ENCODE measurements at places on chromosomes 3 and 15.

DNA sequence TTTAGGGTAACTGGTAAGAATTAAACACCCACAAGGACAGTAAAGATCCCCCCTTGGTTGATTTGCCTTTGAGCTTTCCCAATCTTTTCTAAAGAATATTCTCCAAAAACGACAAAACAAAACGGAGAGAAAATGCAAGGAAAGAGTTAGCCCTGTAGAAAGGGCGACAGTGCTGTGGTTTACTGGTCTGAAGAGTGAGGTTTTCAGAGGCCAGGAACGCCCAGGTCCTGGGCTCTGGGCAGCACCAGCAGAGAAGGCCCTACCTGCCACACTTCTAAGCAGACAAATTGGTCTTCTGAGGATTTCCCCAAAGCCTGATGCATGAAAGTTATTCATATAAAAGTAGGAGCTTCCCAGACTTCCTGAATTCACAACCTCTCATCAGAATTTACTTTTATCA is 119.3 kb downstream of the KCNMB2 start:
- DNase-seq, result no peak

GRCh38 chr3:24191801-24192403 is 246.8 kb downstream of the NR1D2 start:
- DNase-seq, result no peak

GRCh38 chr15:60932051-60932915 is 296.8 kb downstream of the RORA start:
- DNase-seq, result no peak

- no peak for DNase-seq
These were observed 105.7 kb downstream of the MBNL1 start for GRCh38 chr3:152374262-152374990.

DNA sequence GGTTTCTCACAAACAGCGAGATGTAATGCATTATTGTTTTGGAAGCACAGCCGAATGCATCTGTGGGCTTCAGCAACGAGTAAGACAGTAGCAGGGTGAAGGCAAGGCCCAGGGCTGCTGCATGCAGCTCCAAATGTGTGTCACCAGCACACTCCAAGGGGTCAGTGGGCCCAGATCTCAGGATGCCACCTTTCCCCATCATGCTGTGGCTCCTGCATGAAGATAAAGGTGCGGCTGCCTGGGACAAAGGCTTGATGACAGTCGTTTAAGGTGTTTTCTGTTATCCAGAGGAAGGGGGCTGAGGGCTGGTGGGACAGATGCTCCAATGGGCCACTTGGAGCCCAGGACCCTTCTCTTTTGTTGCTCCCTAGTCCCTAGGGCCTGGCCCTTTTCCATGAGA is 13.2 kb downstream of the C3orf22 start:
- DNase-seq, result no peak

- DNase-seq, result peak; percentile 13
These were observed 243.8 kb upstream of the TTC14 start for GRCh38 chr3:180358179-180358578.

DNA sequence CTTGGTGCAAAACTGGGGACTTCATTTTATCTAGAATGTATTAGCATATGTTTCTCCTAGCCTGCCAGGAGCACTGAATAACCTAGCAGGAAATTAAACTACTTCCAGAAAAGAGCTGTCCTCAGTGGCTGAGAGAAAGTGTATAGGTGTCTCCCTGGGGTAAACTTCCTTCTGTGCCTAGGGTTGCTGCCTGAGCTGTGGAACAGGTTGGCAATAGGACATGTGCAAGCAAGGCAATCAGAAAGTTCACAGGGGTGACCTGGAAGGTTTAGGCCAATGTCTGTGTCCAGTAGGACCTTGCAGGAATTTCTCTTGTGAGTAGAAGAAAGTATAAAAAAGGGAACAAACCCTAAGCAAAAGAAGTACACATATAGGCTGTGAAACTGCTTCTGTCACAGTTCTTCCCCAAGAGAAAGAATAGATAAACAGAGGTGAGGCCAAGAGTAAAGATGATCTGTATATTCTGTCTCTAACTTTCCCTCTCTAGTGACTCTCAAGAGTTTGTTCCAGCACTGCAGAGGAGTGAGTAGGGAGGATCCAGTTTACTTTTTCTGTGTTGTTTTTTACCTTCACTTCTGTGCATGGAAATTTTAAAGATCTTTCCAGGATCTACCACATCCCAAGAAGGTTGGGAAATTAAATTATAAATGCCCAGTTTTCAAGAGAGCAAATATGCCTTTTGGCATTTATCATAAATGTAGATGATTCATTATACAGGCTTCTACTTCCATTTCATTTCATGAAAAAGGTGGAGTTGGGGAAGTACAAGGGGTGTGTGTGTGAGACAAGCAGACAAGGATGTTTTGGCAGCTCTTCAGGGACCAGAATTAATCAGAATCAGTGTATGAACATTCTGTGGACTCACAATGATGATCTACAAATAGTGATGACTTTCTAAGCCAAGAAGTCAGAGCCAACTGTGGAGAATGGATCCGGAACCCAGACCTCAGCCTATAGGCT is 155.2 kb downstream of the RBPMS2 start:
- DNase-seq, result peak; percentile 72

DNA sequence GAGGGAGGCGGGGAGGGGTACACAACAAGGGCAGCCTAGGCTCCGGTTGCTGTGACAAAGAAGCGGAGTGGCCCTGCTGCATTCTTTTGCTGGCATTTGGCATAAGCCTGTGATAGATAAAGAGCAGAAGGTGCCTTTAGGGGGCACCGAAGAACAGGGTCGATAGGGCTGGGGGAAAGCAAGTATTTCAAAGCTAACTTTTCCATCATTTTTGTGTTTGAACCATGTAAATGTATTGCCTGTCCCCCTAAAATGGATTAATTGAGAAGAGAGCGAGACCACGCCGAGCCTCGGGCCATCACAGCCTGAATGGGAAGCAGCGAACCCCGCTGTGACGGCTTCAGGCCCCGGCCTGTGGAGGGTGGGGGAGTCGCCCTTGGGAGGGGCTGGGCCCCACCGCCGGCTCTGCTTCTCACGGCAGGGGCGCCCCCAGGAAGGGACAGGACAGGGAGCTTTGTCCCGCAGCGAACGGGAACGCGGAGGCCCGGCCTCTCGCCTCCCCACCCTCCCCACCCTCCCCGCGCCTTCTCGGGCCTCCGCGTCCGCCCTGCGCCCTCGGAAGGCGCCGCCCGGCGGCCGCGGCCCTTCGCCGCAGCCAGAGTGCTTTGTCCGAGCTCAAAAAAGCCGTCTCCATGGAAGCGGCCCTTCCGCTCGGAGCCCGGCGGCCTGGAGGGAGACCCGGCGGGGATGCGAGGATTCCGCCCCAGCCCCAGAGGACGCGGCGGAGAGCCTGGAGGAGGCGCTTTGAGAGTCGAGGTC is 32.4 kb upstream of the ALDH1L1 start:
- no peak for DNase-seq

DNA sequence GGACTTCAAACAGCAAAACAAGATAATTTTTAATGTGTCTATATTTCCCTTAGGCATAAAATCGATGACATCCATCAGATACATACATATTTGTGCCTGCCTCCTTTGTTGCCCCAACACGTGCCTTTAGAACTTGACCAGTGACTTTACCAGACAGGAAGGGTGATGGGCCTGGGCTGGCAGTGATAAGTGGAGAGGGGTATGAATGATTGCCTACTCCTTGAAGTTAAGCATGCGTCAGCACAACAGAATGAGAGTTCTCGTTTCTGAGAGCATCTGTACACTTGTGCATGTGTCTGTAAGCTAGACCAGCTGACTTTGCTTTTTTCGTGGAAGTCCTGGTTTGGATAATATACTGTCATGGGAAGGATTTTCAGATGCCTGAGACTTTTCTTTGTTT is 54.9 kb upstream of the COL6A6 start:
- no peak for DNase-seq

- DNase-seq, result peak; percentile 79
These were observed 79.4 kb downstream of the GTPBP8 start for GRCh38 chr3:113070072-113070640.

DNA sequence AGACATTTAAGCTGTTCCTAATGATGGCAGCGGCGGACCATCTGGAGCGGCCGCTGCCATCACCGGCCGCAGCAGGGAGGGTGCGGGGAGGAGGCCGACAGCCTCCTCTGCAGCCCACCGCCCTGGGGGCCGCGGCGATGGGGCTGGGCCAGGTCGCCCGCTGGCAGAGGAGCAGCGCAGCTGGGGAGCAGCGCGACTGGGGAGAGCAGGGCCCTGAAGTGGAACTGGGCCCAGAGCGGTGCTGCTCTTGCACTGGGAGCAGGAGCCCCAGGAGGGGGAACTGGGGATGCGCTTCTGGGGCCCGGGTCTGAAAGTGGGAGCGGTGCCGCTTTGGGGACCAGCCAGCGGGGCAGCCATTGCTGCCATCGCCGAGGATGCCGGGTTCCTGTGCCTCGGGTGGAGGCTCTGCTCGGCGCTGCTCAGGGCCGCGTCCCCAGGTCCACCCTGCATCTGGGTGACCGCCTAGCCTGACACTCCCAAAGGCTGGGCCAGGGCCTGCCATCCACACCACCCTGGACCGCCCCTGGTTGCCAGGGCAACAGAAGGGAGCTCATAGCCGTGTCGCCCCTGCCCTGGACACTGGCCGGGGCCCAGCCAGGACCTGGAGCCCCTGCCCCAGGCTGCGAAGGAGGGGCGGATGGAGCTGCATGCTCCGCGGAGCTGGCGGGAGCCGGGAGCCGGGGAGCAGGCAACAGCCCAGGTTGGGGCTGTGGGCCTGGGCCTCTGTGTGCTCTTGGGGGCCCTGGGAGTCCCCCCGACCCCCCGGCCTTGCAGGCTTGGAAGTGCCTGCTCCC is 15.5 kb upstream of the PLA2G4E start:
- DNase-seq, result no peak

- DNase-seq, result peak; percentile 100
These were observed at the start of gene ZBTB11 for GRCh38 chr3:101676765-101677435. Gene ZBTB11, minus strand, starts transcription at chr3:101677132. Its CDS starts 218 bp downstream, at chr3:101676914.

- DNase-seq, result no peak
These were observed 33.9 kb downstream of the FEM1B start for GRCh38 chr15:68311464-68311835.

DNA sequence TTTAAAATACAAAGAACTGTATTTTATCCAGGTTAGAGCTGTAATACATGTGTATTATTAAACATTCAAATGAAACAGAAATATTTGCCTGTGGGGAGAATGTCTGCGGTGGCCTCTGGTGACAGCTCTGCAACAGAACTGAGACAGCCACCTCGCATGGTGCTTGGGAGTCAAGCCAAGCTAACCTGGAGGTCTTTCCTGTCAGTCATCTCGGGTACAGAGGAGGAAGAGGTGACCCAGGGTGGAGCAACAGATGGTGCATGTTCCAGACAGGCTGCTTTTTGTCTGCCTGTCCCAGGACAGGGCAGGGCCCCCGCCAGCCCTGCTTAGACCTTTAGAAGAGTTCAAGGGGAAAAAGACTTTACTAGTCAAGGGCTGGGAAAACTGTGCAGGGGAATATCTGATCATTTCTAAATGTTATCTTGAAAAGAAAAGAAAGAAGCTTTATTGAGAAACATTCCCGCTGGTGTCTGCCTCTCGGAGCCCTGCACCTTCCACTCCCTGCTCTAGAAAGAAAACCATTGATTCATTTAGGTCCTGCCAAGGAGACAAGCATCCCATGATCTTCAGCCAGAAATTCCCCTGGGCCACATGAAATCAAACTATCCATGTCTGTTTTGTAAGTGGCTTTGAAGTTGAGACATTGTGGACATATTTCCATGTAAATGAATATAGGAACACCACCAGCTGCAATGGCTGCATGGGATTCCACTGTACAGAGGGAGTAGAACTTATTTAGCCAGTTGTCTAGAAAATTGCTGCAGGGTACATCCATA is 5.5 kb upstream of the NR2E3 start:
- no peak for DNase-seq

- peak; percentile 9 for DNase-seq
These were observed 48.9 kb upstream of the POLG start for GRCh38 chr15:89383365-89384175.

- no peak for DNase-seq
These were observed 407.4 kb downstream of the RSL24D1 start for GRCh38 chr15:54789376-54789775.

- no peak for DNase-seq
These were observed 5.0 kb downstream of the NUTM1 start for GRCh38 chr15:34347951-34348638.

DNA sequence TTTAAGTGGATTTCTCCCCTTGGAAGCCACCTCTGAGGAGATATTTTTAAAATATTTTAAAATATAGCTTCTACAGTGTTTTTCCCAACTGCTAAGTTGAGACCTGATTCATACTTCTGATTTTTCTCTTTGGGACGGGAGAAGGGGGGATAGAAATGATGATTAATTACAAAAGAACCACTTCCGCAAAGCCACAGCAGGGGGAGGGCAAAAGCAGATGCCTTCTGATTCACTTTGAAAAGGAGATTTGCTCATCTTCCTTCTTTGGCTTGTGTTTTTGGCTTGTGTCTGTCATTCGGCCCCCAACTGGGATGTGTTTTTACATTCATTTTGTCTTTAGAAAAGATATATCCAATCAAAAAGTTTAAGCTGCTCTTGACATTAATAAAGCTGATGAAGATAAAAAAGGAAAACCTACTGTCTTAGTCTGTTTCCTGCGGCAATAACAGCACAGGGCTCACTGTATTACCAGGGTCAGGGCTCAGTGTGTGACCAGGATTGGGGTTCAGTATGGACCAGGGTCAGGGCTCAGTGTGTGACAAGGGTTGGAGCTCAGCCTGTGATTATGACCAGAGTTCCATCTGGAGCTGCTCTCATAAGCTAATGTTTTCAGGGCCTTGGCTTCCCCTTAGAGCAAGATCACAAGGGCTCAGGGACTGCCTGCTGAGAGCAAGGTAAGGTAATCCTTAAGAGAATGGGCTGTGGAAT is 223.2 kb downstream of the MTHFS start:
- peak; percentile 63 for DNase-seq

- no peak for DNase-seq
These were observed 58.4 kb downstream of the IQSEC1 start for GRCh38 chr3:13014755-13015285.

DNA sequence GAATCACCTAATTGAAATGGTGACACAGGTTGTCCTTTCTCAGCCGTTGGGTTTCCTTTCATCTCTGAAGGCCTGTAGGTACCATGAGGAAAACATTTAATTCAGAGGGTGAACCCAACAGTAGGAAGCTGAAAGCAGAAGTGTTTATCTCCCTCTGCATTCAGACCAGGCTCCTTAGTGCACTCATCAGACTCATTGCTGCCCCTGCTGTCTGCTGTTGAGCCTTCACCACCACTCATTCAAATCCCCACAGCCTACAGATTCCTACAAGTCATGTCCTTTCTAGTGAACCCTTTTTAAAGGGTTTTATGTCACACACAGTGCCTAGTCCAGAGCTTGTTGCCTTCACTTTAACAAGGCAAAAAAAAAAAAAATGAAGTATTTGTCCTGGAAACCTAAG is 13.4 kb downstream of the WDR48 start:
- DNase-seq, result no peak

- no peak for DNase-seq
These were observed 27.6 kb downstream of the HDAC11 start for GRCh38 chr3:13507570-13508339.

GRCh38 chr3:138944929-138945708 is 1.8 kb downstream of the FOXL2 start:
- DNase-seq, result no peak

GRCh38 chr15:70566047-70566835 is 197.1 kb downstream of the UACA start:
- DNase-seq, result no peak

- no peak for DNase-seq
These were observed 257.4 kb downstream of the SQOR start for GRCh38 chr15:45892182-45892581.

- no peak for DNase-seq
These were observed 235.5 kb downstream of the STAG1 start for GRCh38 chr3:136516656-136517055.

All from fibroblast of skin of left biceps (primary cell).